ENCODE measurements at places on chromosomes 7 and 10.

GRCh38 chr10:29151005-29151404 lies 137.9 kb upstream of the LYZL1 start:
- DNase-seq, result no peak

DNA sequence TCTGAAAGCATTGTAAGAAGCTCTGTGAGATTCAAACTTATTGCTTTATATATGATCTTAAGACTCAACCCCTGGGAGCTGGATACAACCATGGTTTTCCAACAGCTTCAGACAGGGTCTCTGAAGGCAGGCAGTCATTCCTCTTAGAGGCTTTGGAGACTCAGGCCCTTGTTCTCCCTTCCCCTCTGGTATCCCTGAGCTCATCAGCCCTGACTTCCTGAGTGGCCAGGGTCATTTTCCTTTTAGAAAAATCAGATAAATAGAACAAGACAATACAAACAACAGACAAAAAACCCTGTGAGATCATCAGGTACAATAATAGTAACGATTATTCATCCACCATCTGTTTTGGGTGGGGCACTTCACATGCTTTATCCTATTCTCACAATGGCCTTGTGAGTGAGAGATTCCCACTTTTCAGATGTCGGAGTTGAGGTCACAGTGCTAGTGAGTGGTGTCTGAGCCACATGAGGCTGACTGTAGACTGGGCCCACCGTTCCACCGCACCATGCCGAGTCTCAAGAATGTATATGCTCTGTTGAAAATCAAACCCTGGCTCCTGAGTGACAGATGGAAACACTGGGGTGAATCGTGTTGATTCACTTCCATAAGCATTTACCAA lies 144.2 kb downstream of the CXCL12 start:
- no peak for DNase-seq

- DNase-seq, result no peak
These were observed 88.3 kb upstream of the CACUL1 start for GRCh38 chr10:118842843-118843624.

GRCh38 chr10:125057158-125058001 lies 103.0 kb downstream of the CTBP2 start:
- no peak for DNase-seq

DNA sequence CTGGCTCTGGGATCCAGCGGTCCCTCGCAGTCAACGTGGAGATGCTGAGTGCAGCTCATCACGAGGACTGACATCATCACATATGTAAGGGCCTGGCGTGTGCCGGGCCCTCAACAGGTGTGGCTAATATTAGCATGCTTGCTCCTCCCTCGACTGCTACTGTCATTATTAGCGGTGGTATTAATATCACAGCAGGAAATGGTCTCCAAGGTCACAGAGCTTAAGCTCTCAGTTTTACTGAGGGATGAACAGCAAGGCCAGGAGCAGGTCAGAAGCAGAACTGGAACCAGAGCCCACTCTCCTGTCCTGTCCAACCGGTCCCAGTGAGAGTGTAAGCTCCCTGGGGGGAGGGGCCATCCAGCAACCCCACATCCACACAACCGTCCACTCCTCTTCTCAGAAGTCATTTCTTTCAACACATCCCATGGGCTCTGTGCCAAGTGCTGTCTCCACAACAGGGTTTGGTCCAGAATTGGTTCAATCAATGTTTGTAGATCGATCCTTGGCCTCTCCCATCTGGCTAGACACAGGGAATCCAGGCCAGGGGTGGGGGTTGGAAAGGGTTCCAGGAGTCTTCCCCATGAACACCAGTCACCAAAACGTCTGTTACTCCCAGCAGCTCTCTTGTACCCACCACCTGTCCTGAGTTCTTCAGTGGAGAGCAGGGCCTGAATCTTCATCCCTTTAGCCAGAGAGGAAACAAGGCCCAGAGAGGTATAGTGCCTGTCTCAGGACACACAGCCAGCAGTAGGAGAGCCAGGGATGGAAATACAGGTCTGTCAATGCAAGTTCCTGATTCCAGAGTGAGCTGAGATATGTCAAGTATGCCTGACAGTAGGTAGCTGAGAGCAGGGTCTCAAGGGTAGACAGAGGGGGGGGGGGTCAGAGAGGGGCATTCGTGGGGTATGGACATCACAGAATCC lies 45.3 kb upstream of the ZMIZ1 start:
- DNase-seq, result no peak

DNA sequence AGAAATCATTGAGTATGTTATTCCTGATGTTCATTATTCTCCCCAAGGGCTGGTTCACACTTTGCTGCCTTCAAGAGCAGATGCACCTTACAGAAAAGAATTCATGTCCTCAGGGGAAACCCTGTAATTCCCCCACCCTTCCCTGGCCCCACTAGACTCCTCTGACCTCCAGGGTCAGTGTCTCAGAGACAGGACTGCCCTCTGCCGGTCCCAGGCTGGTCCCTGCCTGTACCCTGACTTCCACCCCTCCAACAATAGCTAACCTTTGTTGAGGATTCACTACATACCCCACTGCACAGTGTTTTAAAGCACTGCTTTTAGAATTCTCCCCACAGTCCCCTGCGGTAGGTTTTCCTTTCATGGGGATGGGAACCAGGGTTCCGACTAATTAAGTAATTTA lies 4.4 kb upstream of the SEPHS1 start:
- no peak for DNase-seq

DNA sequence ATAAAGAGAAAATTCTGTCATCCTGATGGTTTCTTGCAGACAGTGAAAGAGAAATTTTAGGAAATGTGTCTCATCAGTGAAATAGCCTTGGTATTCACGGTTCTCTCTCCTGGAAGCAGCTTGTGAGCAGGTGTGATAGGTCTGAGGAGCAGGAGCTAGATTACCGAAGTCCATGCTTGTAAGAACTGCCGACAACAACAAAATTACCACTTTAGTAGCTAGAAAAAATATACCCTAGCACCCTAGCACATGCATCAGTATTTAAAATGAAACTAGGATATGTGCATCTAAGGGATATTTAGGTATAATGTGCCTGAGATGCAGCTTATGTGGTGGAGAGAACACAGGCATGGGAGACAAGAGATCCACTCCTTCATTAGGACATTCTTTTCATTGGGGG lies 82.3 kb downstream of the VPS50 start:
- DNase-seq, result no peak
